ENCODE measurements at places on chromosomes 3 and 15. TPM values are rescaled to one million over a fixed set of nuclear protein-coding genes. Genes with fewer than 3 reads are reported as not detected.

INAFM2 gene
- 8.1 TPM for total RNA-seq

C3orf52 gene
- 1.2 TPM for total RNA-seq

DNA sequence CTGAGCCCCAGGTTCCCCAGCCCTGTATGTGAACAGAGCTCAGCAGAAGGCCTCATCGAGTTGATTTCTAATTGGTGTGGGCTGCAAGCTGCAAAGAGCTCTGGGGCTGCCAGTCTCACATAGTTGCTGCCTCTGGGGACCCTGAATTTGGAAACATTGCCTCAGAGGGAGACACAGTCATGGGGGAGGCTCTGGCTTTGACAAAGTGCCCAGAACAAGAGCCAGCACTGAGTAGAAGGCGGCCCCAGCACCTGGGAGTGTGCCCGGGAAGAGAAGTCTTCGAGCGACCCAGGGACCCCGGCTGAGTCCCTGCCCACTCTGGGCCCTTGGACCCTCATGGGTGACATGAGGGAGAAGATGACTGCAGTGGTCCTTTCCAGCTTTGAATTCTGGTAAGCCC, 7.3 kb downstream of the NTRK3 start:
- no peaks in the 10 kb centered on the region for H3K4me1 ChIP-seq
- DNase-seq = no peak
- no peak overlapping the region for H3K4me3 ChIP-seq

- H3K36me3 ChIP-seq = no peaks in the 10 kb centered on the region
- no peaks in the 10 kb centered on the region for H3K4me1 ChIP-seq
- no peaks in the 10 kb centered on the region for H3K27me3 ChIP-seq
- H3K4me3 ChIP-seq = no peak overlapping the region
- H3K27ac ChIP-seq = no peak overlapping the region
Observed at GRCh38 chr15:50077651-50078050, 41.4 kb downstream of the ATP8B4 start.

All from HepG2 (cell line).